LNCaP clone FGC (cell line): ENCODE measurements at places on chromosomes 5 and 9.

GRCh38 chr9:135218331-135219225, 131.1 kb downstream of the OLFM1 start:
- DNase-seq: no peak

- DNase-seq: no peak
Measured at GRCh38 chr5:147092044-147092443, 142.8 kb upstream of the STK32A start.

DNA sequence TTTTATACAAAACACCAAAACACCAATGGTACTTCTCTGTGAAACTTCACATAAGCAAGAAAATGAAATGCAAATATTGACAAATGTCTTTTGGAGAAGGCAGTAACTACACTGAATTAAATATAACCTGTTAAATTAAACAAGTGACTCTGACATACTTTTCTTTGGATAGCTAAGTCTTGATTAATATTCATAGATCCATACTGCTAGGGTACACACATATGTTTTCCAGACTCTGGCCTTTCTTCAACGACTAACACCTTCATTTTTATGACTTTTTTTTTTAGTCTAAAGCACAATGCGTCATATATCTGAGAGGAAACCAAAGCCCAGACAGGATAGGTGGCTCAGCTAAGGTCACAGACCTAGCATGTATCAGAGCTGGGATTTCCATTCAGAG, 263.7 kb downstream of the TENT4A start:
- no peak for DNase-seq

GRCh38 chr5:107282061-107282460, 388.7 kb downstream of the EFNA5 start:
- DNase-seq: no peak

GRCh38 chr5:91418158-91418557, 35.0 kb upstream of the ARRDC3 start:
- no peak for DNase-seq

- DNase-seq: no peak
Measured at GRCh38 chr9:36325081-36325828, 67.0 kb upstream of the GNE start.

GRCh38 chr9:38641985-38642864, 21.8 kb upstream of the ANKRD18A start:
- DNase-seq: peak; percentile 84

DNA sequence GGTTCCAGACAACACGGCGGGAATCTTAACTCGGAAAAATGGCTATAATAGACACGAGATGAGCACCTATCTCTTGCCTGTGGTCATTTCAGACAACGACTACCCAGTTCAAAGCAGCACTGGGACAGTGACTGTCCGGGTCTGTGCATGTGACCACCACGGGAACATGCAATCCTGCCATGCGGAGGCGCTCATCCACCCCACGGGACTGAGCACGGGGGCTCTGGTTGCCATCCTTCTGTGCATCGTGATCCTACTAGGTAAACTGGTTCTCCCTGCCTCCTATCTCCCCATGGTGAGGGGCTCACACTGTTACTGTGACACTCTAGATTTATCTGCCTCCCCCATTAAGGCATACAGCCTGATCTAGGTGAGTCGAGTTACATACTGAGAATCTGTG, 124.2 kb downstream of the CDH6 start:
- DNase-seq: no peak

GRCh38 chr5:170571875-170572852, 68.3 kb downstream of the KCNIP1 start:
- DNase-seq: no peak

GRCh38 chr5:6583049-6583880, 49.6 kb downstream of the NSUN2 start:
- DNase-seq: no peak

GRCh38 chr5:109936996-109937395, 247.3 kb downstream of the MAN2A1 start:
- DNase-seq: no peak

GRCh38 chr5:148626986-148627385, 27.3 kb downstream of the HTR4 start:
- no peak for DNase-seq

DNA sequence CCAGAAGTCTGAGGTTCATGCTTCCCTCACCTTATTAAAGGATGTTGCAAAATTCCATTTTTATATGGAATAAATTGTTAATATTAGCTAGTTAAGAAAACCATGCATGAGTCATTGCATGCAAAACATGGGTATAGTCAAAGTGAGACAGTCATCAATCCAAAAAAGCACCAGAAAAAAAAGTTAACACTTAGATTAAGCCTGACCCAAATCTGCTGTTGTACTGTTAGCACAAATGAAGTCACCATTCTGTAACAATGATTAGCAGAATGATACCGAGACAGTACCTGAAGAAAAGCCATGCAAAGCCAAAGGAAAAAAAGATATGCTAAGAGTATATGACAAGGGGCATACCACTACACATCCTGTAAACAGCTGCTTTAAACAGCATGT, 49.5 kb downstream of the PKD2L2 start:
- no peak for DNase-seq

DNA sequence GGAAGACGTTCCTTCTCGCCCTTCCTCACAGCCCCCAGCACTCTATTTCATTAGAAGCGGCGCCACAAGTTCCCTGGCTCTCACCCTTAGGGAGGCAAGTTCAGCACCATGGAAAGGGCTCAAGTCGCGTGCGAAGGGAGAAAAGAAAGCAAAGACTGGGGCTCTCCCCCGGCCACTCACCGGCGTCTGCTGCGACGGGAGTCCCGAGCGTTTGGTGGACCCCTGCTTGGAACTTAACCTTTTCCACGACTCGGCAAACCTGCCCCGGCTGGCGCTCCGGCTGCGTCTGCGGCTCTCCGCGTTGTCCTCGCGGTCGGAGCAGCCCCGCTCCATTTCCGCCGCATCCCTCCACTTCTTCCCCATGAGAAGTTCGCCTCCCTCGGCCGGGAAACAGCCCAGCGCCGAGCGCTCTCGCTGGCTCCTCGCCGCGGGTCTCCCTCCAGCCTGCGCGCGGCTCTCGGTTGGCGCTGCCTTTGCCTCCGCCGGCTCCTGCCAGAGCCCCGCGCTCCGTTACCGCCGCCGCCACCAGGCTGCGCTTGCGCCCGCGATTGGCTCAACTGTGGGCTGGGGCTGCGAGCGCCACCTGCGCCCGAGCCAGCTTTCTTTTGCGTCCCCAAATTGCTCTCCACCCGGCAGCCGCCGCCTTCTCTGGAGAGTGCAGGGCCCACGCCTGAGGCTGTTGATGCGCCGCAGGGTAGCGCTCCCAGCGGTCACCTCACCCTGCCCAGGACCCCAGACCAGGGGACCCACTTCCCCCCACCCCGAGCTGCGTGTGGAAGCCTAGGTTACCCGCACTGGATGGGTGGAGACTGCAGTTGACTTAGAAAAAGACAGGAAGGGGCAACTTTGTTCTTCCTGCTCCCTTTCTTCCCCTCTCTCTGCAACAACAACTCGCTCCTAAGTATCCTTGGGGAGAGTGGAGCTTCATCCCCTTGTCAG, 321.6 kb downstream of the CEMIP2 start:
- DNase-seq: peak; percentile 25

DNA sequence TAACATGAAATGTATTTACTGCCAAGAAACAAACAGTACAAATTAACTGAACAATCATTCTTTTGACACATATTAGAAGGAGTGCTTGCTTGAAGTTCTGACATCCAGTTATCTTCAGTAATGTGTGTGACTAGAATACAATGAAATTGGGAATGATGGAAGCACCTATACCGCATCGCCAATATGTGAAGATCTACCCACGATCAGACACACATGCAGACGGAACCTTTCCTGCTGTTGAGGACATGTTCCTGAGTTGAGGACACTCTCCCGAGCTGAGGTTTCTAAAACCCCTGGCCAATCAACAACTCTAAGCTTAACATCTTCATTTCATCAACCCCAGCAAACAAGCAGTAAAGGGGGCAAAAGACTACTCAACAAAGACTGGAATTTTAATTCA, at the start of gene OR13C3:
Gene OR13C3 (minus strand): TSS at position 101 of the 400 bp plus-strand sequence. CDS start 133 bp downstream, outside the sequence.
- DNase-seq: no peak

- no peak for DNase-seq
Measured at GRCh38 chr5:63145167-63145566, 566.5 kb downstream of the LRRC70 start.

GRCh38 chr5:45110399-45110798, 301.7 kb downstream of the MRPS30 start:
- DNase-seq: no peak

DNA sequence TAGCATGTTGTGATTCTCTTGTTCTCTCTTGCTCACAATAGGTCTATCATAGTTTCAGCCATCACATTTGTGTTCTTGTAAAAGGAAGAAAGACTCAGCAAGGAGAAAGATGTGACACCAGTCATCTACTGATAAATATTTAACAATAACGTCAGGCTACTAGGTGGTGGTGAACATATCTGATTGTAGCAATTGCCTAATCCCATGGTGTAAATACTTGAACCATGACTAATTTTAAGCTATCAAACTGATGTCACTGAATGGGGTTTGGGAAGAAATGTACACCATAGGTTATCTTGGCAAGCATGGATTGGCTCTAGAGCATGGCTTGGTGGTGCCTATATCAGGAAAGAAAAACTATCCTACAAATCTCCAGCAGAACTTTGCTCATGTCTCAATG, 16.6 kb downstream of the DMRTA1 start:
- DNase-seq: no peak

DNA sequence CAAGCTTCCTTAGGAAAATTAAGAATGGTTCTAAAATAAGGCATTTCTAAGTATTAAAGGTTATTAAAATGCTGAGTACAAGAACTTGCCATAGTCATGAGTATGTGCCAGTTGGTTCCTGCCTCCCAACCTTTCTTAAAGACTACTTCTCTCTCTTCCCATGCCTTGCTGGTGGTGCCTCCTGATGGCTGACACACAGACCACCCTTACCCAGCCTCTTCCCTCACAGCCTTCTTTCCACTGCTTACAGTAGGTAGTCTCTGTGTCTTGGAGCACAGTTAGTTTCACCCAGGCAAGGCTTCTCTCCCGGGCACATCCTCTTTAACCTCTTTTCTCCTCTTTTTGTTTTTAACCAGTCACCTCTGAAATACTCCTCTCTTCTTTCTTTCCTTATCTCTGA, 20.6 kb upstream of the GPR150 start:
- DNase-seq: no peak

DNA sequence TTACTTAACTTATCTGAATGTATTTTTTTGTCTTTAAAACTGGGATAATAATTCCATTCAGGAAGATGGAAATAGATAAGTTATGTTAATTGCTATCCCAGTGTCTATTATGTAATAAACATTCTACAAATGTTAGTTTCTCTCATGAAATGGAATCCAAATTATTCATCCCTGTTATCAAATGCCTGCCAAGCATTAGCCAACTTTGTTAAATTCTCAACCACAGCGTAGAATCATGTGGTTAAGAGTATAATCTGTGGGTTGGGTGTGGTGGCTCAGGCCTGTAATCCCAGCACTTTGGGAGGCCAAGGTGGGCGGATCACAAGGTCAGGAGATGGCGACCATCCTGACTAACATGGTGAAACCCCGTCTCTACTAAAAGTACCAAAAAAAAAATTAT, 912.9 kb upstream of the SEMA6A start:
- no peak for DNase-seq

DNA sequence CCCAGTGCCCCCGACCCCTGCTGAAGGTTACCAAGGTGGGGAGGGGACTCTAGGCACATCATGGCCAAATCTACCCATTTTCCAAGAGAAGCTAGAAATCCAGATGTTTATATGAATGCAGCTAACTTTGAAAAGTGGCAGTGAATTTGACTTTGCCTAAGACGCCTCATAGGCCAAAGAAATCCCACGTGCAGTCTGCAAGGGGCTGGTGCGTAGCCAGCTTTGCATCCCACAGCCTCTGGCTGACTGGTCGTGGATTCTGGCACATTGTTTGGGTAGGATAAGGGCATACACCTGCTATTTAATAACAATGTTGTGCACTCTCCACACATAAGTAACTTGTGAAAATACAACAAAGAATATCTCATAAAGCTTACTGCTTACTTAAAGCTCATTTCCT, 3.5 kb upstream of the GADD45G start:
- no peak for DNase-seq

GRCh38 chr5:515273-515836, 8.9 kb downstream of the SLC9A3 start:
- peak; percentile 10 for DNase-seq

- DNase-seq: no peak
Measured at GRCh38 chr5:89105836-89106235, 222.9 kb upstream of the MEF2C start.

DNA sequence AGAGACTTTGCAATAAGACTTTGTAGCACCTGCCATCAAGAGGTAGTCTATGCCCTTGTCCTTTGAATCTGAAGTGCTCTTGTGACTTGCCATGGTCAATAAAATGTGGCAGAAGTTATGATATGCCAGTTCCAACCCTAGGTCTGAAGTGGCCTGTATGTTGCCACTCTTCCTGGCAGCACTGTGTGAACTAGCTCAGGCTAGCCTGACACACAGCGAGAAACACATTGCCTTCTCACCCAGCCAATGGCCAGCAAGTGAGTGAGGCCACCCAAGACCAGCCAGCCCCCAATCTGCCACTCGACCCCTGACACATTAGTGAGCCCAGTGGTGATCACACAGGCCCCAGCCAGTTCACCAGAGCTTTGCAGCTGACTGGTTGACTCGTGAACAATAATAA, 52.7 kb upstream of the OSMR start:
- no peak for DNase-seq

GRCh38 chr9:136088939-136089696, 6.0 kb downstream of the NACC2 start:
- no peak for DNase-seq

- DNase-seq: no peak
Measured at GRCh38 chr9:20490246-20490834, 132.0 kb downstream of the MLLT3 start.

GRCh38 chr9:17635115-17635890, 56.4 kb downstream of the SH3GL2 start:
- no peak for DNase-seq

DNA sequence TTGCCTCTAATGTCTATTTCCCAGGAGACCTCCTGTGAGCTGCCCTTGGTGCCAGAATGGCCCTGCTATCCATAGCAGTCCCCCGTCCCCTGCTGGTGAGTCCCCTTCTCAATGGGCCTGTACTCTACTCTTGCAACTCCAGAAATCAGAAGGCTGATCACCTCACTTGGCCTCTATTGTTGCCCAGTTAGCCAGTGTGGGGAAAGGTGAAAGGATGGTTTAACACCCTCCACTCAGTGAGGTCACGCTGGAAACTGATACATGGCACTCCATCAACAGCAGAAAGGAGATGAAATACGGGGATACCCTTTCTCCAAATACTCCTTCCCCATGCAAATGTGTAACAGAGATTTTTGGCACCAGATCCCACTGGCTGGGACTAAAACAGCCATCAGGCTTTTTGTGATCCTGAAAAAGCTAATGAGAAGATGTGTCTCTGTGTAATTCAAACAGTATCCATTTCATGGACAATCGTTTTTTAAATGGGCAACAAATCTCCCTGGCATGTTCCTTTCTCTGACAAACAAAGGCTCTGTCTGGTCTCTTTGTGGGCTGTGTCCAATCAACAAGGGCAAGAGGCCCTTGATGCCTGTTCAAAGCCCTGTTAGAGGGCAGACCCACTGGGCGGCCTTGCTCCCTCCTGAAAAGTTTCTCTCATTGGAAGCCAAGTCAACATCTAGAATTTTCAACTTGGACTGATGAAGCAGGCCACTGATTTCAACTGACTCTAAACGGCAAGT, 343.7 kb downstream of the SPOCK1 start:
- no peak for DNase-seq
